ENCODE measurements at places on chromosomes 6 and 20. TPM values are rescaled to one million over a fixed set of nuclear protein-coding genes. Genes with fewer than 3 reads are reported as not detected.

GRCh38 chr20:18496042-18496441, 983 bp downstream of the RBBP9 start:
- no peak for DNase-seq

The DST gene
- 505 TPM for total RNA-seq

- DNase-seq, result peak; percentile 89
Observed at GRCh38 chr20:40990542-40991120, 38.0 kb upstream of the TOP1 start.

The SLC17A4 gene
- total RNA-seq, result not detected

DNA sequence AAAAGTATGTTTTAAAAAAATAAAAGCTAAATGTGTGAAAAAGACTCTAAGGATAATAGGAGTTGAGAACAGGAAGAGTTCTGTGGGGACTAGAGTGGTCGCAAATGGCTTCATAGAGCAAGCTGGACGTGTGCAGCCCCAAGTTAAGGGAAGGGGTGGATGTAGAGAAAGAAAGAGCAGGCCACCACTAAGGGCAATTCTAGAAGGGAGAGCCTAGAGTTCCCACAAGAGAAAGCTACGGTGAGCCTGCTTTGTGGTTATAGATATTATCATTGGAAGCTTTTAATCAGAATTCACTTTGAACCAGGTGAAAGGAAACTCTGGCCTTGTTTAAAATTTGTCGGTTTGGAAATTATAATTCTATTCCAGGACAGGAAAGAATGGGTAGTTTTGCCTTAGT, 101.6 kb downstream of the HIVEP2 start:
- DNase-seq, result no peak

GRCh38 chr6:155936127-155936526, 480.5 kb upstream of the NOX3 start:
- DNase-seq, result no peak

The ARG1 gene
- total RNA-seq, result not detected

The APCDD1L gene
- 1.6 TPM for total RNA-seq

The CDSN gene
- not detected for total RNA-seq

DNA sequence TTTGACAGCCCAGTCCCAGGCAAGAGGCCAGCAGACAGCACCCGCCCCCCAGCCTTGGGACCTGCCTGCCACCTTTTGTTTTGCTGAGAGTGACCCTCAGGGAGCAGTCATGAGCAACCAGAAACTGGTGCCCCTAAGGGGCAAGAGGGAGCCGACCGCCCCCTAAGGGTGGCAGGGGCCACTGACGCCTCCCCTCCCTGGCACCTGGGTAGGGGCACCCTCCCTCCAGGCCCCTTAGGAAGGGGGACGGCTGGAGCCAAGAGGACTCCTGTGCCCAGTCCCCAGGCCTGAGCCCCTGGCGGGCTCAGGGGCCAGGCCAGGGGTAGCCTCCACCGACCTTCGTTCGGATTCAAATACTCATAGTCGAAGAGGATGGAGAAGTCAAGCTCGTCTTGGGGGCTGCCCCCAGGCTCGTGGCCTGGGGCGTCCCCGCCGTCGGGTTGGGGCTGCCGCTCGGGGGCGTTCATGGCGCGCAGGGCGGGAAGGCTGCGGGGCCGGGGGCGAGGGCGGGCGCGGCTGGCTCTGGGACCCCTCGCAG, 417 bp downstream of the NFATC2 start:
- no peak for DNase-seq

GRCh38 chr6:41770381-41771057, 9.2 kb downstream of the FRS3 start:
- DNase-seq, result no peak

DNA sequence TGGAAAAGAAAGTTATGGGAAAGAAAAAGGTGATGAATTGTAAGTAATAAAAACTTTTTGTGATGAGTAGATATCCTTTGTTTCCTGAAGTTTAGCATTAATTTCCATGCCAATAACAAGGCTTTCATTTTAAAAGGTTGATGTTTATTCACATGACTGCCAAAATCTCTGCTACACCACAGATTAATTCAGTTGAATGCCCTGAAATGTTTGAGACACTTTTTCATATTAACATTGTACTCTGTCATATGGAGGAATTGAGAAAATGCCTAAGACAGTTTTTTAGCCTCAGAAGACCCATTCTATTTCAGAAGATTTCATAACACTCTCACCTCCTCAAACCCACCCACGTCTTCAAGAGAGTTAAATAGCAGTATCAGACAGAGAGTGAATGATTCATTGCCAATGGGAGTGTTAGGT, 115.5 kb downstream of the ADGRG6 start:
- no peak for DNase-seq

The FAM209B gene
- not detected for total RNA-seq

The PRL gene
- not detected for total RNA-seq

The MEP1A gene
- total RNA-seq, result not detected

GRCh38 chr6:135504734-135505133, 7.2 kb upstream of the AHI1 start:
- DNase-seq, result no peak

GRCh38 chr6:135088818-135089809, 34.5 kb upstream of the HBS1L start:
- peak; percentile 33 for DNase-seq

GRCh38 chr6:70998148-70998547, 41.3 kb upstream of the B3GAT2 start:
- DNase-seq, result no peak

- no peak for DNase-seq
Observed at GRCh38 chr6:24026050-24026449, 100.0 kb upstream of the NRSN1 start.

DNA sequence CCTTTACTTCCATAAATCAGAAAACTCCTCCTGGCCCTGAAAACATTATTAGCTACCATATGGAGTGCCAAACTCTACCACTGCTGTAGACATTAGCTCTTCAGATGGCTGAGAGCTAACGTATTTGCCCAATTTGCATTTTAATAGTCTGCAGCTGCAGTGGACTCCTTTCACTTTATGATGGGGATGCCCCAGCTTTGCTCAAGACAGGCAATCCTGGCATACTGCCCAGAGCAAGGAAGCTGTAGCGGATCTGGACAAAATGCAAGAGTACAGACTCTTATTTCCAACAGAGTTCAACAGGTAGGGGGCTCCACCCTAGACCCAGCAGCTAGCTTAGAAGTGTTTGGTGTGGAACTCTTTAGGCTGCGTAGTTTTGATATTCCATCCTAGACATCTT, 246.7 kb downstream of the FOXC1 start:
- DNase-seq, result no peak

GRCh38 chr6:34513646-34514045, 42.5 kb downstream of the SPDEF start:
- no peak for DNase-seq

DNA sequence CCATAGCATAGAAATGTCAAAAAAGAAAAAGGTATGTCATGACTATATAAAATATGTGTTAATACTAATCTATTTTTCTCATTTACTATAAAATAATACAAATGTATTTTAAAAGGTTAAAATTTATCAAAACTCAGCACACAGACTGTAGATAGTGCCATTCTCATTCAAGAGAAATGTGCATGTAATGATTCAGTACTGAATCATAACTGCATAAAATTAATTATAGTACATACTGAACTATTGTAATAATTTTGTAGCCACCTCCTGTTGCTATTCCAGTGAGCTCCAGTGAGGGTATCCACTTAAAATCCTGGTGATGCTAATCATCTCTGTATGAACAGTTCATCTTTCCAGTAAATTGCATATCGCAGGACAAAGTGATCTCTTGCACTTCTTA, 82.8 kb downstream of the HMGCLL1 start:
- no peak for DNase-seq

GRCh38 chr6:73665686-73666319, 12.0 kb upstream of the SLC17A5 start:
- DNase-seq, result no peak

DNA sequence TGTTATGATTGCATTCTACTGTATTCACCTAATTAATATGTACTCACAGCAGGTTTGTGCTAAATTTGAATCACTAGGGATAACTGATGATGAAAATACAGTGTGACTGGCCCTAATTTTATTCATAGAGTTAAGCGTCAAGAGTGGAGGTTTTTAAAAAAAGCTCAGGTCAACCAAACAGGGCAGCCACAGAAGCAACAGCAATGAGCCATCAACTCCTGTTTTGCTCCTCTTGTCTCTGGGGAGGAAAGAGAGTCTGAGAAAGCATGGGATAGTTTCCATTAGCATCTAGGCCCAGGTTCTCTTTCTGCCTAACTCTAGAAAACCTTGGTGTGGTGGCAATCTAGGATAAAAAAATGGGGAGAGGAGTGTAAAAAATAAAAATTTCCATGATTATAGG, 122.1 kb downstream of the OGFRL1 start:
- no peak for DNase-seq

DNA sequence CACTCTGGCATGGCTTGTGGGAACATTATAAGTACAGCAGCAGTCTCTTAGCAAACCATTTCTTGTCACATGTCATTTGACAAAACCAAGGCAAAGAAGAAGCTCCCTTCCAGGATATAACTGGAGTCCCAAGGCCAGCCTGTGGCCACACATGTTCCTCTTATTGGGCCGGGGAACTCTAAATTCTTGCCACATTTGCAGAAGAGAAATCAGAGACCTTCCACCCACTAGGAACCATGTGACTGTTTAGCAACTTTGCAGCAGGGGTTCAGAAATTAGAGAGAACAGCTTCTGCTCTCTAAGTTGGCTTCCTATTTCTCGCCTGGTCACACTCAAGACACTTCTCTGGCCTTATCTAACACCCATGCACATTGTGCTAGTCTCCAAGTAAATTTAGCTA, 20.4 kb upstream of the MEP1A start:
- no peak for DNase-seq

The TSPYL4 gene
- total RNA-seq, result 15.6 TPM

DNA sequence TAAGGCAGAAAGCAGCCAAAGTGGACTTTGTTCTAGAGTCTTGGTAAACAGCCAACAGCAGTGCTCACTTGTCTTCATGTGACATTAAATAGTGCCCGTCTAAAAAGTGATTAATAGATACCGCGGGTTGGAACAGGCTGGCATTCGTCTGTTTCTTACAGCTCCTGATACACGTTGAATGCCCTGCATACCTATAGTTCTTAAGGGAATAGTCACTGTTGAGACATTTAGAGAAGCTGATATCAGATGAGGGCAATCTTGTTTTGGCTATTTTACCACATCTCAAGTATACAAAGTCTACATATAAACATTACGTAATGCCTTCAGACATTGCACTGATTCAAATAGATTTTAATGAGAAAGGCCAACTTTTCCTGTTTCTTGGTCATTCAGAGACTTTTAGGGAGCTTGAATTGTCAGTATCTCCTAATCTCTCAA, 374.9 kb upstream of the FLRT3 start:
- peak; percentile 80 for DNase-seq

The TRAPPC3L gene
- total RNA-seq, result not detected

- DNase-seq, result no peak
Observed at GRCh38 chr6:56521976-56522375, 120.7 kb downstream of the DST start.

The LRRC1 gene
- total RNA-seq, result 8.3 TPM

- DNase-seq, result no peak
Observed at GRCh38 chr6:144055121-144055931, 40.0 kb downstream of the SF3B5 start.

DNA sequence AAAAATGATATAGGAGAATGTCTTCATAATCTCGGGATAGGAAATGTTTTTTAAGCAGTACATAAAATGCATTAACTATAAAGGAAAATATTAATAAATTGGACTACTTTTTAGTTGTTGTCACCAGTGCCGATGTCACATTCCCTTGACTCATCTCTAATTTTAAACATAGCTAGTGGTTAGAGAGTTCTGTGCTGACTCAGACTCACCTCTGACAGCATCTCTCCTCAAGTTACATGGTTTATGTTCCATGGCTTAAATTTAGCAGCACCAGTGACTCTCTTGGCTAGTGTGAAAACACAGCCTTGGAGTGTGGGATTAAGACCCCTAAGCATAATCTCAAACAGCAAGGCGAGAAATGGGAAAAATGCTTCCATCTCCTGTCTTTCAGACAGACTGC, 311.8 kb upstream of the MMS22L start:
- DNase-seq, result no peak

- DNase-seq, result no peak
Observed at GRCh38 chr20:17806107-17806506, 106.3 kb downstream of the BANF2 start.

- peak; percentile 77 for DNase-seq
Observed at GRCh38 chr6:4637691-4638433, 138.3 kb upstream of the CDYL start.

- DNase-seq, result no peak
Observed at GRCh38 chr6:118319894-118320649, 228.0 kb upstream of the PLN start.

- DNase-seq, result no peak
Observed at GRCh38 chr20:32216179-32217142, 8.8 kb downstream of the POFUT1 start.

Data from fibroblast of the aortic adventitia (primary cell).